ENCODE measurements at places on chromosomes 4 and X.

GRCh38 chr4:67750691-67751090 lies 3.5 kb downstream of the GNRHR start:
- no peak overlapping the region for H3K27ac ChIP-seq
- no peak overlapping the region for H3K4me3 ChIP-seq
- no peaks in the 10 kb centered on the region for H3K36me3 ChIP-seq
- no peaks in the 10 kb centered on the region for H3K27me3 ChIP-seq
- H3K4me1 ChIP-seq: no peaks in the 10 kb centered on the region

DNA sequence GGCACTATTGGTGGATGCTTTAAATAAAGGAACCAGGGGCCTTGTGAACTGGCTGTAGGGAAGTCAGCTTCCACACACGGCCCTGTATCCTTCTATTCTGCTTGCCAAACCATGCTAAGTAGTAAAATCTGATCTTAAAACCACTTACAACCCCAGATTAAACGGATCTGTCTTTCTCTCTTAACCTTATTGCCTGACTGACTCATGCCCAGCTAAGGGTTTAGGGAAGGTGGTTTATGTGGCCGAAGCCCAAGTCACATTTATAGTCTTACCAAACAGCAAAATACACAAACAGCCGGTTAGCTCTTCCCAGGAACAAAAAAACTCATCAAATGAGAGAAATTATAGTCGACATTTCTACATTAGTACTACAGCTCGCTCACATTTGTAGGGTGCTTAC lies 988.4 kb upstream of the TENM3 start:
- no peak overlapping the region for H3K27ac ChIP-seq
- H3K36me3 ChIP-seq: no peaks in the 10 kb centered on the region
- no peak for DNase-seq
- H3K4me3 ChIP-seq: no peak overlapping the region

DNA sequence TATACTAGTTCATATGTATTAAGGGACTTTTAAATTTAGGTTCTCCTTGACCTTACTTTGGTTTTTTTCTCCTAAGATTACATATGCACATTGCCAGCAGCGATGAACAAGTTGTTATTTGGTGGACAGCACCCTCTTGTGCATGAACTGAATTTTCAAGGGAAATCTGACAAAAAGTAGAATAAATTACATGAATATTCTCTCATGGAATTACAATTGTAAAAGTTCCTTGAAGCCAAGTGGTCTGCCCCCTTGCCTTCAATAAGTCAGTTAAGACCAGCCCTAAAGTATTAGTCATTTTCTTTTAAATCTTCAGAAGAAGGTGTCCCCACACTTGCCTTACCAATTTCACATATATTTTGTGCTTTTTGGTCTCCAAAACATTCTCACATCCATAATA lies 30.7 kb upstream of the SMARCA5 start:
- no peaks in the 10 kb centered on the region for H3K4me1 ChIP-seq
- no peak for DNase-seq
- no peak overlapping the region for H3K27ac ChIP-seq

- H3K4me3 ChIP-seq: no peak overlapping the region
- no peak for DNase-seq
- no peaks in the 10 kb centered on the region for H3K4me1 ChIP-seq
- H3K27me3 ChIP-seq: no peaks in the 10 kb centered on the region
- no peaks in the 10 kb centered on the region for H3K36me3 ChIP-seq
- no peak overlapping the region for H3K27ac ChIP-seq
Observed at GRCh38 chr4:89586318-89586717, 250.6 kb downstream of the SNCA start.

GRCh38 chr4:117996891-117997290 lies 37.4 kb upstream of the NDST3 start:
- no peaks in the 10 kb centered on the region for H3K36me3 ChIP-seq
- no peaks in the 10 kb centered on the region for H3K4me1 ChIP-seq
- H3K4me3 ChIP-seq: no peak overlapping the region
- no peak overlapping the region for H3K27ac ChIP-seq
- no peak for DNase-seq

DNA sequence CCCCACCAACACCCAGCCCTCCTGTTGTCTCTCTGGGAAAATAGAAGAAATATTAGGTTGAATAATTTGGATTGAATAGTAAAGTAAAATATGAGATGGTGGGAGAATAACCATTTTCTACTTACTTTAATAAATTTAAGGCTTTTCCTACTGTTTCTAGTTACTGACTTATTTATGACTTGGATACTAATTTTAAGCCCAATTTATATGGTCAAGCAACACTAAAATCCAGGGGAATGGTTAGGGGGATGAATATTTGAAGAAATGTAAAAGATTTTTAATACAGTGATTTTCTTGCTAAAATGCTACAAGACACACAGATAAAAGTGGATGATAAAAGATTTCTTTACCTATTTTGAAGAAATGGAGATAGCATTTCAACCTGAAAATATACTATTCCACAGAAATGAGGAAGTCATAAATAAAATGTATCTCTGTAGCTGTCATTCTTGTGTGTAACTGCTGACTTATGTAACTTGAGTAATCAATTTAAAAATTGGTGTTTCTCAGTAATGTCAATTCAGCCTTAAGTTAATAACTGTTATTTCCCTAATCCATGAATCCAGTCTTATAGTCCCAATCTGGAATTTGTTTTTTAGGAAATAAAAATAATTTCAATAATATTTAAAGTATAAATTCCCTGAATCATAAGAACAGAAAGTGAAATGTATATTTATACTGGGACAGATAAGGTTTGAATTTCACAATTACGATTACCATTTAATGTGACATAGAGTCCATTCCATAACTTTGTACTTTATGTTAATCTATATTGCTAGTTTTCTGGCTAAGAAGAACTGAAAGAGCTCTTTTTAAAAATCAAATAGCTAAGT lies 24.3 kb upstream of the IL2 start:
- H3K27ac ChIP-seq: no peak overlapping the region
- no peak for DNase-seq
- no peak overlapping the region for H3K4me3 ChIP-seq
- H3K36me3 ChIP-seq: no peaks in the 10 kb centered on the region

DNA sequence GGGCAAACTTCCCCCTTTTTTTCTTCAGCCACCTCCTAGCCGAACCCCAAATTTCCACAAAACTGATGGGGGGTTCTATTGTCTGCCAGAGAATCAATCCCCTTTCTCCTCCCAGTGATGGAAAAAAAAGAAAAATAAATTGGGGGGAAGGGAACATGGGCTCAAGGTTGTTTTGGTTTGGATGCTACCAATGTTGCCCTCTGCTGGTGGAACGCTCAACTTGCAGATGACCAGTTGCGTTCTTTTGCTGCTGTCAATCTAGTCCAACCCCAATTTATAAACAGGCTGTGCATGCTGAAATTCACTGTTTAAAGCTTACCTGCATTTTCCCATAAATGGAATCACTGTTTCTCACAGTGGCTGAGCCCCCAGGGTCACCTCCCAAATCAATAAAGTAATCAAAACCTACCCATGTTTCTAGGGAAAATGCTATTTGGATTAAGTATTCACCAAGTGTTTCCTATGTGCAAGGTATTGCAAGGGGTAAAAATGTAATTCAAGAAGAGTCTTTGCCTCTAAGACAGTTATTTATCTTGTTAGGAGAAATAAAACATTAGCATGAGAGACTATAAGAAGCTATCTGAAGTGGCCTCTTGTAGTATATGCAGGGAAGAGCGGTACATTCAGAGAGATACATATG lies 116.7 kb upstream of the TMEM164 start:
- DNase-seq: no peak
- no peaks in the 10 kb centered on the region for H3K36me3 ChIP-seq
- H3K4me3 ChIP-seq: no peak overlapping the region
- no peaks in the 10 kb centered on the region for H3K4me1 ChIP-seq

GRCh38 chrX:68832101-68832416 lies 3.2 kb downstream of the EFNB1 start:
- H3K27ac ChIP-seq: peak overlapping the region; percentile 90
- H3K4me3 ChIP-seq: peak overlapping the region; percentile 77
- no peaks in the 10 kb centered on the region for H3K36me3 ChIP-seq
- DNase-seq: no peak
- peaks cover 3% of the 10 kb centered on the region for H3K27me3 ChIP-seq

- no peaks in the 10 kb centered on the region for H3K4me1 ChIP-seq
- no peak overlapping the region for H3K4me3 ChIP-seq
- H3K36me3 ChIP-seq: no peaks in the 10 kb centered on the region
- no peak for DNase-seq
- H3K27ac ChIP-seq: no peak overlapping the region
Observed at GRCh38 chr4:105541420-105541819, 11.0 kb upstream of the ARHGEF38 start.

DNA sequence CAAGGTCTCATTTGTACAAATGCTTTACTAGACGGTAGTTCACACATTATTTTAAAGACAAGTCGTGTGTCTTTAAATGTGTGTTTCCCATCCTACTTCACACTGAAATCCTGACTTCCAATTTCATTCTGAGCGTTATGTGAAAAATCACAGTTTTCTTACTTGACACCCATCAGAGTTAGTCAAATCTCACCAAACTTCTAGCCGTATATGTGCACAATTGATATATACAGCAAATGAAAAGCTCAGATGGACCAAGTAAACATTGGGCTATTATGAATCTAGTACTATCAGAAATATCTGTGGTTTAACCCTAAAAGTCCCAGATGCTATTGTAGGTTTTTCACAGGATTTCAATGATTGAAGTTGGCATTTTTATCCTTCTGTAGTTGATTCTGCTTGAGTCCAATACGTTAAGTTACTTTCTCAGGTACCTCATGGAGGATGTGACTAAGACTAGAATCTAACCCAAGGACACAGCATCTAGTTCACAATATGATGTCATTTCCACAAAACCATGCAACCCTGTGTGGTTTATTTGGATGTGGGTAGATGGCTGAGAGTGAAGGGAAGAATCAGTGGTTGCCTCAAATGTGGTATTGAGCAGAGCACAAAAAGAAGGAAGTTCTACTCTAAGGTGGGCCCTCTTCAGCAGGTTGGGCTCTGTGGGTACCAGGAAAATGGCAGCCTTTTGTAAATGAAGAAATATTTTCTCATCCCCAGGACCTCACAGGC lies 22.1 kb upstream of the TRIM60 start:
- no peak overlapping the region for H3K4me3 ChIP-seq

DNA sequence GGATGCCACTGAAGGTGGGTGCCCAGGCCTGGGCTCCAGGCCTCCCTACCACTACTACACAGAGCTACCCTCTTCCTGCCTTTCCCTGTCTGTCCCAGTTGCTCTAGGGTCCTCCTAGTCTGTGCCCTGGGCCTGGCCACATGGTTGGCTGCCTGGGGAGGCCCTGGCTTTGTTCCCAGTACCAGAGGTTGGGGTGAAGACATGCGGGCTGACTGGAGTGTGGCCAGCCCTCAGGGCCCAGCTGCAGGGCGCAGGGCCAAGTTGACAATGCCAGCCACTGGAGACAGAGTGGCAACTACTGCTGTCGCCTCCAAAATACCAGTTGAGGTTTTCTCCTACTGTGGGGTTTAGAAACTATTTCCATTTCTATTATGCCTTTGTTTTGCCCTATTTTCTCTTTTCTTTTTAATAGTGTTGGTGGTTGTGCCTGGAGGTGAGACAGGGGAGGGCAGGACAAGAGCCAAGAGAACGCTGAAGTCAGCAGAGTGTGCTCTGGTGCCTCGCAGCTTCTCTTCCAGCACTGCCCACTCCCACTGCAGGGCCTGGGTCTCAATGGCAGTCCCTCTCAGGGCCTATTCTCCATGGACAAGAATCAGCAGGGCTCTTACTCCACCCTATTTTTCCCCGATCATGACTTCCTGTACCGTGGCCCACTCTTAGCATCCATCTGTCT lies 32.2 kb upstream of the XPNPEP2 start:
- no peaks in the 10 kb centered on the region for H3K36me3 ChIP-seq
- DNase-seq: no peak
- H3K27ac ChIP-seq: no peak overlapping the region
- no peaks in the 10 kb centered on the region for H3K27me3 ChIP-seq
- H3K4me1 ChIP-seq: no peaks in the 10 kb centered on the region
- H3K4me3 ChIP-seq: no peak overlapping the region

DNA sequence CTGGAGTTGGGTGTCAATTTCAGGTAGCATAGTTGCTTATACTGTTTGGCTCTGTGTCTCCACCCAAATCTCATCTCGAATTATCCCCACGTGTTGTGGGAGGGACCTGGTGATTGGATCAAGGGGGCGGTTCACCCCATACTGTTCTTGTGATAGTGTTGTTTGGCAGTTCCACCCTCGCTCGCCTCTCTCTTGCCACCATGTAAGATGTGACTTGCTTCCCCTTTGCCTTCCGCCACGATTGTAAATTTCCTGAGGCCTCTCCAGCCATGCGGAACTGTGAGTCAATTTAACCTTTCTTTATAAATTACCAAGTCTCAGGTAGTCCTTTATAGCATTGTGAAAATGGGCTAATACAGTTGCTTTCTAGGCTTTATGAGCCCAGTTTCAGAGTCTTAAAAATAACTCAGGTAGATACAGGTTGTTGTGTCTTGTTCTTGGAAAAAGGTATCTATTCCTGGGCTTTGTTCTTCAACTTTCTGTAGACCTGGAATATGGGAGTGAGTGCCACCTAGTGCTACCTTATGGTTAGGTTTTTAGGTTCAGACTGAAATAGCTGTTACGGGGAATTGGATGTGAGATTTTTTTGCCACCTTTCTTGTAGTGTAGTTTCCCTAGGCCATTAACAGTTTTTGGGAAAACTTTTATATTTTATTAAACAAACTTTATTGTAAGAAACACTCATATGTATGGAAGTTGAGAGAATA lies 15.6 kb downstream of the PGK1 start:
- no peak overlapping the region for H3K4me3 ChIP-seq
- no peaks in the 10 kb centered on the region for H3K27me3 ChIP-seq
- H3K27ac ChIP-seq: no peak overlapping the region
- DNase-seq: no peak

GRCh38 chrX:148785256-148785655 lies 284.8 kb downstream of the AFF2 start:
- no peak for DNase-seq
- H3K27me3 ChIP-seq: no peaks in the 10 kb centered on the region
- H3K4me3 ChIP-seq: no peak overlapping the region
- no peaks in the 10 kb centered on the region for H3K4me1 ChIP-seq
- H3K27ac ChIP-seq: no peak overlapping the region

GRCh38 chr4:83613023-83613422 lies 77.1 kb downstream of the GPAT3 start:
- no peak for DNase-seq
- no peaks in the 10 kb centered on the region for H3K36me3 ChIP-seq
- no peaks in the 10 kb centered on the region for H3K27me3 ChIP-seq
- no peak overlapping the region for H3K27ac ChIP-seq

DNA sequence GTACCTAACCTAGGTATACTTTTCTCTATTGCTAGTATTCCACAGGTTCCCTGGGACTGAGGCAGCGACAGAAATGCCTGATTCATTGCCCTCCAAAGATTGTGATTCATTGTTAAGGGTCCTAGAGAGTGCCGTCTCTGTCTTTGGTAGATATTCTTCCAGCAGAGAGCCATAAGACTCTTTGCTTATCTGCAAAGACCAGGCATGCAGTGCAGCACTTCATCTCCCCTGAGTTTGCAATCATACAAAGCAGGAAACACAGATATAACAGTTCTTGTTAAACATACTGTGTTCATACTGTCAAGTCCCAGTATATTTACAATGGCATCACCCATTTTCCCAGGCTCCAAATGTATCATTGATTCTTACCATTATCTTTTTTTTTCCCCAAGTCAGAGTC lies 47.7 kb downstream of the KLF8 start:
- no peak overlapping the region for H3K27ac ChIP-seq
- no peak for DNase-seq
- no peaks in the 10 kb centered on the region for H3K36me3 ChIP-seq
- H3K4me3 ChIP-seq: no peak overlapping the region

- no peak for DNase-seq
- H3K4me1 ChIP-seq: no peaks in the 10 kb centered on the region
- H3K36me3 ChIP-seq: no peaks in the 10 kb centered on the region
- no peak overlapping the region for H3K4me3 ChIP-seq
- H3K27me3 ChIP-seq: no peaks in the 10 kb centered on the region
Observed at GRCh38 chrX:30612250-30612655, 34.7 kb upstream of the TASL start.
